ENCODE measurements at places on chromosomes 1 and 21.

DNA sequence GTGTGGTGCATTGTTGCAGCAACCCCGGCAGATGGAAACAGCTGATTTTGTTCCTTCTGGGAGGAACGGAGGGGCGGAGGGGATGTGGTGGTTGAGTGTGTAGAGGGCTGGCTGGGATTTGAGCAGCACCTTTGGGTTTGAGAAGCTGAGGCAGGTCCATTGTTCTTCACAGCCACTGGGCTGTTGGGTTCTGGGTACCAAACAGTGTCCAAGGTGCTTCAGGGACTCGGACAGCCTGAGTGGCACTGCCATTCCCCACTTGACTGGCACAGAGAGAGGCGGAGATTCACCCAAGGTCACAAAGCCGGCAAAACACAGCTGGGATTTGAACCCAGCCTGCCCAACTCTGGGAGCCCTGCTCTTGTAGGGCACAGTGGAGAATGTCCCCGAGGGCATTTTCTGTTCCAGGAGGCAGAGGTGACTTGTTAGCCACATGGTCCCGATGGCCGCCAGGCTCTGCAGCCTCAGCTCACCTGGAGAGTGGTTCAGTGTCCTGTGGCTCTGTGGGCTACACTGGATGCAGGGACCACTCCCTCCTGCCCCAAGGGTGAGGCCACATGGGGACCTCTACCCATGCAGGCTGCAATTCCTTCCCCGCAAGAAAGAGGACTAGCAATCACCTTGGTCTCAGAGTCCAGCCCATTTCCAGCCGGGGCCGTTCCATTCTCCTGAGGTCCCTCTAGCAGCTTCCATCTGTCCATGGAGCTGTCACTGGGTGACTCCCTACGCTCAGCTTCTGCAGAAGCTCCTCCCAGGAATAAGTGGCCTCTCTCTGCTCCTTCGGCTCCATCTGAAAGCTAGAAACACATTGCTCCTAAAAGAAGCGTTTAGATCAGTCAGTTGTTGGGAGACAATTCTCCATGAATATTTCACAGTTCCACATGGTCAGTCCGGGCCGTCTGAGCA is 31.2 kb upstream of the C1orf174 start:
- DNase-seq, result no peak
- H3K4me1 ChIP-seq, result no peaks in the 10 kb centered on the region
- no peaks in the 10 kb centered on the region for H3K36me3 ChIP-seq
- no peak overlapping the region for H3K27ac ChIP-seq

DNA sequence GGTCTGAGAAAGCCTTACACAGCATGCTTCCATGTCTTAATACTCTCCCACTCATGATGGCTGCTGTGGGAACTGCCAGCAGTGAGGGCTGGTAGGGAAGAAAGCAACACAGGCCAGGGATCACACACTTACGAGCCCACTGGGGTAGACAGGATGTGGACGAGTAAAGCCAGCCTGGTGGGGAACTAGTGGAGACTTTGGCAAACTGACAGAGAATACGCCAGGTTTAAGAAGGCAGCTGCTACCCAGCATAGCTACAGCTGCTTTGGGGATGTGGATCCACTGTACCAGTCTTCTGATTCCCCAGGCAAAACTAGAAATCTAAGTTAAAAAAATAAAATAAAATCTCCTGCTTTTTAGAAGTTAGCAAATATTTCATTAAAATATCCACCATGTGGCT is 664.0 kb downstream of the SMYD3 start:
- H3K27ac ChIP-seq, result no peak overlapping the region
- H3K36me3 ChIP-seq, result no peaks in the 10 kb centered on the region
- H3K4me1 ChIP-seq, result no peaks in the 10 kb centered on the region
- DNase-seq, result no peak
- H3K27me3 ChIP-seq, result no peaks in the 10 kb centered on the region
- H3K4me3 ChIP-seq, result no peak overlapping the region

DNA sequence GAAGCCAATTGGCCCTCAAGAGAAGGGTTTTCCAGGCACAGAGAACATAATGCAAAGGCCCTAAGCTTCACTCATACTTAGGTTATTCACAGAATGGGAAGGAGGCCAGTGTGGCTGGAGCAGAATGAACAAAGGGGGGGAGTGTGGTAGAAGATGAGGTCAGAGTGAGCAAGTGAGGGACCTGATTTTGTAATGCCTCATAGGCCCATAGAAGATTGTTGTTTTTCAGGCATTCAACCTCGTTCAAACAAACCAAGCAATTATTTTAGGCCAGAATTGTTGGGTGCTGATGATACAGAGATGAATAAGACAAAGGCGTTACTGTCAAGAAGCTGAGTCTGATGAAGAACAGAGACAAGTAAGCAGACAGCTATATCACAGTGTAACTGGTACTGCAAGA is 54.5 kb upstream of the RAP1A start:
- no peak overlapping the region for H3K4me3 ChIP-seq
- no peak for DNase-seq
- no peaks in the 10 kb centered on the region for H3K4me1 ChIP-seq
- H3K36me3 ChIP-seq, result no peaks in the 10 kb centered on the region
- H3K27me3 ChIP-seq, result no peaks in the 10 kb centered on the region

DNA sequence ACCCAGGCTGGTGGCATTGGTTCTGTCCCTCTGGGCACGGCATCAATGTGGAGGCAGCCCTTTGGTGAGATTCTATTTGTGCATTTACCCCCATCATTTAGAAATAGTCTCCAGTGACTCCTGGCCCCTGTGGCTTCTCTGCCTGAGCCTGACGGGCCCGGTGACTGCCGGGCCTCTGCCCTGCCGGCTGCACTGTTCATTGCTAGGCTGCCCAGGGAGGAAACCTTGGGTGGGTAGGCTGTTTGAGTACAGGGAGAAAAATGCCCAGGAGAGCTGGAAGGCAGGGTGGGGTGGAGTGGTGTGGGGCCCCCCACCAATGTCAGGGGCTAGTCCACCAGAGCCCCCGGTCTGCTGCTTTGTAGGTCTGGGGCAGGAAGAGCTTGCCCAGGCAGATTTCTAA is 23.4 kb upstream of the EDN2 start:
- H3K4me1 ChIP-seq, result no peaks in the 10 kb centered on the region
- no peak overlapping the region for H3K4me3 ChIP-seq
- H3K27me3 ChIP-seq, result no peaks in the 10 kb centered on the region
- H3K36me3 ChIP-seq, result no peaks in the 10 kb centered on the region

GRCh38 chr1:231422798-231423309 is 767 bp upstream of the EGLN1 start:
- no peaks in the 10 kb centered on the region for H3K36me3 ChIP-seq
- H3K27me3 ChIP-seq, result no peaks in the 10 kb centered on the region
- H3K27ac ChIP-seq, result peak overlapping the region; percentile 99
- peak overlapping the region; percentile 86 for H3K4me3 ChIP-seq

DNA sequence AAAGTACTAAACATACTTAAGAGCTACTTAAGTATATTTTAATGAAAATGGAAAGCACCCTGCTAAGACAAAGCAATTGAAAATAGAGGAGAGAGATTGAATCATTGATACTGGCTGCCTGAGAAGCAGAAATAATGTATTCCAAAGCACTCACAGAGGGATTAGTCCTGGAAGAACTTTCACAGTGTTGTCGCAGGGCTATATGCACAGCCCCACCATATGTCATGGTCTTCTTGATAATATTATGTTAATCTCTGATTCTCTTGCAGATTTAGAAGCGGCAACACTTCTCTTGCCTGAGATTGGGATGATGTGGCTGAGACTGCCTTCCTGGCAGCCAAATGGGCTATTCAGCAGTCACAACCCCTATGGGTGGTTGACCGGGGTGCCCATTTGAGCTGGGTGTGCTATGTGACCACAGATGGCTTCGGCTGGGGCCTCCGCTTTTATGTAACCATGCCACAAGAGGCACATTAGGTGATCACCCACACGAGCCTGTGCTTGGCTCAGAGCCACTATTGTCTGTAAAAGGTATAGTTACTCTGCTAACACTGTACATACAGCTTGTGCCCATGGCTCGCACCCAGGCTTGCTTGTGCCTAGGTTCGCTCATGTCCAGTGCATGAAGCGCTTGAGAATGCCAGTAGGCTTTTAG is 152.2 kb upstream of the SGIP1 start:
- no peaks in the 10 kb centered on the region for H3K27me3 ChIP-seq
- no peak overlapping the region for H3K4me3 ChIP-seq
- no peak overlapping the region for H3K27ac ChIP-seq
- no peaks in the 10 kb centered on the region for H3K4me1 ChIP-seq
- no peak for DNase-seq

All from vagina (tissue), 2 donors.